Stimulated activated CD4-positive, alpha-beta T cell treated with anti-CD3 and anti-CD28 coated beads, Interleukin-4, amount 100 ng/mL, for 1 hour (primary cell): ENCODE measurements at places on chromosomes 11 and 22.

DNA sequence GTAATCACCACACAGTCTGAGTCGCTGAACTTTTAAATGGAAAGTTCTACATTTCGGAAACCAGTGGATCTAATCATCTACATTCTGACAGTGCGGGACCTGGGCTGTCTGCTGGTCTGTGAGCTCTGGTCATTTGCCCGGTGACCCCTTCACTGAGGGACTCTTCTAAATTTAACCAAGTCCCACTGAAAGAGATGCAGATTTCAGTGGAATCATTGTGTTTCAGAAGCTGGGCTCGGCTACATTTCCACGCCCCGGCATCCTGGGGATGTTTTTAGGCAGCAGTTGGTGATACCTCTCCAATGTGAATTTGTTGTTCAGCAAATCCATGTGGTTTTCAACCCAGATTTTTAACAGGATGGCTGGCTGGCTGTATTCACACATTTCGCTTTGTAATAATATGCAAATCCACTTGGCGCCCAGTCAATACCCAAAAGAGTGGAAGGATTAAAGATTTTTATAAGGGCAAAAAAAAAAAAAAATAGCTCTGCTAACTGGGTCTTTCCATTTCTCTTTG, 145.5 kb upstream of the RASSF10 start:
- no peak for DNase-seq

DNA sequence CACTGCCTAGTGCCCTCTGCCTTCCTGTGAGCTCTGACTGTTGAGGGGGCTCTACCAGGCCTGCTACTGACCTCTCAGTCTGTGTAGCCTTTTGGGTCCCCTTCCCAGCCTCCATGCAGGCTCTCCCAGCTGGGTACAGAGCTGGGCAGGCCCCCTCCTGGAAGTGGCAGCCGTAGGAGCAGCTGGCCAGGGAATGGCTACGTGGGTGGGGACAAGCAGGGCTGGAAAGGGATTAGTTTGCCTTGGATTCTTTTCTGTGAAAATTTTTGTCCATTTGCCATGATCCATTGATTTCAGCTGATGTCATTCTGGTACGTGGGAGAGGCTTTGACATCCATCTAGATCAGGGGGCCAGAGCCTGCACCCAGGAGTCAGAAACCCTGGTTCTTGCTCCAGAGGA, 23.9 kb upstream of the NECTIN1 start:
- DNase-seq = no peak

GRCh38 chr22:28005513-28005912, 86.5 kb upstream of the PITPNB start:
- no peak for DNase-seq

DNA sequence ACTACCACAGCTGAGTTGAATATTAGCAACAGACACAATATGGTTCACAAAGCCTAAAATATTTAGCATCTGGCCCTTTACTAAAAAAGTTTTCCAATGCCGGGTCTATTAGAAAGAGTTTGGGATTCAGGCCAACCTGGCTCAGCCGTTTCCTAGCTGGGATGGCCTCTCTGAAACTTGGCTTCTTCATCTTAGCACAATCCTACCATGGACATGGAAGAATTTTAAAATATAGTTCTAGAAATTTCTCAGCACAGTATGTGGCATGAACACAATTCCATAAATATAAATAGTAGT, 103.8 kb downstream of the RRAS2 start:
- DNase-seq = no peak

GRCh38 chr11:68372114-68372513, 59.7 kb downstream of the LRP5 start:
- DNase-seq = no peak

GRCh38 chr11:17389211-17389956, 925 bp upstream of the KCNJ11 start:
- DNase-seq = peak; percentile 83

DNA sequence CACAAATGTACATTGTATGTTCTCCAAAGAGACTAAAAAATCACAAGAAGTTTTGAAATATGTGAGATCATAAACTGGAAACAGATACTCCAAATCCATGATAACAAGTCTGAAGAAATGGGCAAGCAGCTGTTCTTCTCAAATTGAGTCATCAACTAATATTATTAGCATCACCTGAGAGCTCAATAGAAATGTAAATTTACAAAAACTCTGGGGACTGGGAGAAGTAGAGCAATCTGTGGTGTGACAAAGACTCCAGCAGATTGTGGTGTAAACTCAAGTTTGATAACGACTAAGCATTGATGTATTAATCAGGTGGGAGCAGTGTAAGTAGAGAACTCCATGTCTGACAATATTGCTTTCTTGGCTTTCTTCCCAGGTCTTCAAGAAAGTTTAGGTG, 53.2 kb downstream of the GLYATL1 start:
- DNase-seq = no peak

- DNase-seq = no peak
Observed at GRCh38 chr11:26719289-26719973, 2.4 kb downstream of the SLC5A12 start.

- no peak for DNase-seq
Observed at GRCh38 chr11:34653851-34654482, 33.1 kb downstream of the EHF start.

GRCh38 chr11:106875013-106875412, 143.3 kb downstream of the GUCY1A2 start:
- no peak for DNase-seq

- DNase-seq = no peak
Observed at GRCh38 chr22:17694193-17694592, 55.6 kb downstream of the BCL2L13 start.

DNA sequence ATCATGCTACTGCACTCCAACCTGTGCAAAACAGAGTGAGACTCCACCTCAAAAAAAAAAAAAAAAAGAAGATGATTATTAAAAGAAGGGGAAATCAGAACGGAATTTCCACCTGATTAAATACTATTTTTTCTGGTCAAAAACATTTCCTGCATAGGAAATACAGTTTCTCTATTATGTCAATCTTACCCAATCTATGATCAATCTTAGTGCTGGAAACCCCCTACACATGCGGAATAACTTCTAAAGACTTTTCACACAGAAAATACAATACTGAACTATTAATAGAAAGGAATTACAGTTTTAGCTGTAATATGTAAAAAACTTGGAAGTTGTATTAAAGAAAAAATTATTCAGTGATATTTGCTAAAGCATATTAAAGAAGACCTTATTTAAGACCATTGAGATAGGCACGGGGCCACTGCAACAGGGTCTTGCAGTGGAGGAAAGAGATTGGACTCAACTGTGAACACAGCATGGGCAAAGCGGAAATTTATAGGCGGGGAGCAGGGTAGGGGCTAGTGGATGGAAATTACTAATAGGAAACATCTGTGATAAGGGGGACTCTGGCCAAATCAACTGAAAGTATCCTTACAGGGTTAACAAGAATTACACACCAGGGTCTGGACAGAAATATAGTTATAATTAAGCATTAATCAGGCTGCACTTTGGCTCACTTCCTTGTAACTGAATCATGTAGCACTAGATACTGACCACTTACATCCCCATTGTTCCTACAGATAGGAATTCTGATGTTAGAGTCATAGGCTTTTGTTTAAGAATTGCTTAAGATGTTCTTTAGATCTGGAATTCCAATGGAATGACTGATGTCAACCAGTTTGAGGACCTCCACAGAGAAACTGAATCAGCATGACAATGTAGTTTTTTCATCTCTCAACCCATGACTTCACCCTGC, 411.5 kb upstream of the DDI1 start:
- DNase-seq = no peak

GRCh38 chr11:13119941-13120520, 110.9 kb downstream of the RASSF10 start:
- no peak for DNase-seq

- DNase-seq = no peak
Observed at GRCh38 chr11:45932217-45932616, 9.8 kb downstream of the LARGE2 start.
